ENCODE measurements at places on chromosomes 2 and 18.

- no peak for DNase-seq
Measured at GRCh38 chr2:112906276-112906675, 4.7 kb upstream of the IL37 start.

- DNase-seq, result peak; percentile 48
Measured at GRCh38 chr2:240392084-240392947, 43.1 kb upstream of the GPC1 start.

DNA sequence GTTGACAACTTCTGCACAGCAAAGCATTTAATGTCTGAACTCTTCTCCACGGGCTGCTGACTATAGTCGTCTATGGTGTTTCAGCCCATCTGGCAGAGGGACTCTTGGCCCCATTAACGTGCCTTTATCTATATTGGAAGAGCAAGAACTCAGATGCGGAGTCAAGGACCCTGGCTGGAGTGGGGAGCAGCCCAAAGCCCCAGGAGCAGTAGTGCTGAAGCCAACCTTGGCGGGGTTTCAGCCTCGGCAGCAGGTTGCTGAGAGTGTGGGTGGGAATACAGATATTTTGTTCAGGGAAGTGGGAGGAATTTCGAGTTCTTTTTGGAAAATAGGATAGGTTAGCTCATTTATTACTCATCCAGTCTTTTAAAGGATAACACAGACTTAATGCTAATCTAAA lies 34.2 kb downstream of the TMEM17 start:
- DNase-seq, result no peak

DNA sequence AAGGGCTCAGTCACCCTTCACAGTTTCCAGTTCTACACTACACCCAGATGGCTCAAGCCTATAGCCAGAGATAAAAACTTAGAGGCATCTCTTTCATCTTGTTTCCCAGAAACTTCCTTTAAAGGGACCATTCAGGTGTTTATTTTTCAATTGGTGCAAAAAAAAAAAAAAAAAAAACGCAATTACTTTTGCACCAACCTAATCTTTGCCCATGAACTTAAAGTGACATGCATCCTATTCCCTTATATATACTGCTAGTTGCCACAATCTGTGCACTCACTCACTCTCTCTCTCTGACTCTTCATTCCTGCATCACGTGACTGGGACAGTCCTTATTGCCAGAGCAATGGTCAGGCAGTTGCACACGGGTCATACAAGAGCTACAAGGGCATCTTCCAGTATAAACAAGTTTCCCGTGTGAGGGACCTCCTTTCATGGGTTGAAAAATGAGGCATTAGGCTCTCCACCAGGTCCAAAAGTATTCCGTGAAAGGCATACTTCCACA lies 789.4 kb downstream of the EPHA4 start:
- no peak for DNase-seq

GRCh38 chr18:64720781-64721464 lies 572.0 kb upstream of the LINC00305 start:
- DNase-seq, result no peak

DNA sequence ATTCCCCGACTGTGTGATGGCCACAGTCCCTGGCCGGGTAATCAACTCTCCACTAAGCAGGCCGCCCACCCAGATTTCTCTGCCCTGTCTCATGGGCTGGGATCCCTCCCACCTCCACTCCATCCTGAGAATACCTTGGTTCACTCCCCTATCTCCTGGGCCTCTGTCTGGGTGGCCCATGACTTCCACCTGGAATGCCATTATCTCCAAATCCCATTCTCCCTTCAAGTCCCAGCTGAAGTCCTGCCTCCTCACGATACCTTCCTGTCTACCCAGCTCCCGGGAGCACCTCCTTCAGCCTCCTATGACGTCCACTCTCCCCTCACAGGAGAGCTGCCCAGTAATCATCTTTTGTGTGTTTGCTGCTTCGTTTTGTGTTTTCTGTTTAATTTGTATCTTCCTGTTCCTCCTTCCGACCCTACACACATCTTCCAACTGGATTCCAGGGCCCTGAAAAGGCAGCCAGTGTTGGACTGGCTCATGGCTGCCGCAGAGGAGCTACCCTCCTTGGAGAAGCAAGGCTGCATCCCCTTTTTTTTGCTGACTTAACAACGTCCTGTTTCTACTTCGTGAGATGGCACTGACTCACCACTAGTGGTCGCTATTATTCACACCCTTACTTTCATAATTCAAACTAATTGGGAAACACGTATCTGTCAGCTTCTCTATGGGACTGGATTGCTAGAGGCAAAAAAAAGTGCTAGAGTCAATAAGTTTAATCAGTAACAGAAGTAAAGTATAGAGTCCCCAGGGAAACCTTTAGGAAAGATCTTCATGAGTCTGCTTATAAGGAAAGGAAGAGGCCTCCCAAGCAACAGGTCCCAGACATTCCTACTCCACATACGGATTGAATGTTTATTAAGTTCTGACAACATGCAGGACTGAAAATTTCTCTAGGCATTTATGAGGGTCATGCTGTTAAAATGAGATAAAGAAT lies 171.9 kb upstream of the GATA6 start:
- DNase-seq, result peak; percentile 24

GRCh38 chr2:70161069-70161534 lies 29.7 kb downstream of the C2orf42 start:
- DNase-seq, result no peak

DNA sequence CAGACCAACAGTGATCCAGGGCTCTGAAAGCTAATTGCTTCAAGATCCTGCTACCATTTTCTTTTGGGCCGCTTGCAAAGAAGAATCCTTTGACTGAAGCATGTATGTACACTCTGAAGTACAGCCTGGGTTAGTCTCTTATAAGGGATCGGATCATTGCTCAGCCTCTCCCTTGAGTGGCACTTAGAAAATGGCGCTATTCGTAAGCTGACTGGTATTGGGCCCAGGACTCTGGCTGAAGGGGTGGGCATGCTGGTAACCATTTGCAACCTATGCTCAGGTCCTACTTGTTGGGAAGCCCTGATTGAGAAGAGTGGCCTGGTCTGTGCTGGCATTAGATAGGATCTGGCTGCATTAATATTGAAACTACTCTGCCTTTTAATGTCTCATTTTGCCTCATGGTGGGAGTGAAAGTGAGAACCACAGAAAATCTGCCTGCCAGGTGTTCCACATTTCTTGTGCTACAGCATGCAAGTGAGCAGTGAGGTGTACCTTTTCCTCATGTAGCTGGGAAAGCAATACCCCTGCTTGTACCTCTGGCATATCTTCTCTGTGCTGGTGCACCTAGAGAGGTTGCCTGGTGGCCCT lies 661 bp upstream of the MGAT5 start:
- DNase-seq, result no peak

DNA sequence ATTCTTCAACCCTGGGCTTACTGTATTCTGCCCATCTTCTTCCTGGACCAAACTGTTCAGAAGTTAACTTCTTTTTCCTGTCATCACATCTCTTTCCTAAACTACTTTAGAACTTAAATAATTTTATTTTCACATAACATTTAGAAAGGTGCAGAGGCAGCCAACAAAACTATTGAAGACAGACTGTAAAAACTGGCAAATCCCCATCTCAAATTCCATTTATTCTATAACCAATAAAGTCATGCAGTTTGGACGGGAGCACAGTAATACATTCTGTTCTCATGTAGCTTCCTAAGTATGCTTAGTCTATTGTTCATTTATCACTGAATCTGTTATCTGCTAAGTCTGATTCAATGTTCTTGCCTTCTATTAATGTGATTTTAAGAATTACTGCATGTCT lies 99.1 kb downstream of the SMAD2 start:
- no peak for DNase-seq

DNA sequence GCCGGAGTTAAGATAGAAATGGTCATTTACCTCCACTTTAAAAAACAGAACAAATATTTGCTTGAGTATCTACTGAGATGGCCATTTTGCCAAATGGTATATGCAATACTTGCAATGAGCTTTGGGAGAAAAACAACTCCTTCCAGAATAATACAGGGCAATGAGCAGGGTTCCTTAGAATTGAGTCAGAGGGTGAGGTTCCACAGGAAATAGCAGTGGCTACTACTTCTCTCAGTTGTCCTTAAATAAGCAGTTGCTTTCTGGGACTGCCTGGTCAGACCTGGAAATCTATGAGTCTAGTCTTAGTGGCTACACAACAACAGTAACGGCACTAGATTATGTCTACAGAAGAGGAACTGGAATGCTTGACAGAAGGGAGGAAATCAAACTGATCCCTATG lies 80.9 kb upstream of the CCDC85A start:
- no peak for DNase-seq

DNA sequence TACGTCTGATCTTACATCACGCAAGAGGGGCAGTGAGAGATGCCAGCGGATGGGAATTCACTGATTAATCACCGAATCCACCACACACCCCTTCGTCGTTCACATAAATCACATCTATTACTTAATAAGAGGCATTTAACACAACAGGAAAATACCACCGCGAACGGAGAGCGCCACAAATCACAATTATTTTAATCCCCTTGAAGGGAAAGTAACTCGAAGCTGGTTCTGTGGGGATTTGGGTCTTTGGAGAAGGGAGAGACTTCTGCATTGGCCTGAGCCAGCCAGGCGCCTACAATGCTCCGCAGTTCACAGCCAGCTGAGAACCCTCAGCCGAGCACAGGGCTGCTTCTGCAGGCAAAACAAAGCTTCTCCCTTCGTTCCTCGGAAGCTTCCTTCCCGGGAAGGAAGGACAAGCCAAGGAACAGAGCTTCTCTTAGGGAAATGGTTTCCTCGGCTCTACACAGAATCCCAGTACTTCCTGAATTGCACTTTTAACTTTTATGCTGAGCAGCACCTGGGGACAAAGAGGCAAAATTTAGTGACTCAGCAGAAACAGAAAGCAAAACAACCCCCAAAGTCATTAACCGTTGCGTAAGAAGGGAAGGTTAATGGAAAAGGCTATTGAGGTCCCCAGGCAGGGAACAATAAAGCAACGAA lies at the start of gene LRP1B:
Gene LRP1B, minus strand, starts transcription at position 7 of the 660 bp plus-strand sequence. CDS start 287 bp downstream, outside the sequence.
- DNase-seq, result peak; percentile 31

- no peak for DNase-seq
Measured at GRCh38 chr18:6478121-6478520, 63.4 kb upstream of the L3MBTL4 start.

GRCh38 chr2:129777146-129777545 lies 202.3 kb upstream of the RAB6C start:
- no peak for DNase-seq
